Caco-2 (cell line): ENCODE measurements at places on chromosomes 11 and 22. TPM values are rescaled to one million over a fixed set of nuclear protein-coding genes. Genes with fewer than 3 reads are reported as not detected.
A peak's percentile ranks its signal among the peaks of the same experiment; 100 is the strongest.

Gene RIMBP3B
- total RNA-seq: not detected in 2 replicates

GRCh38 chr11:43376594-43376993 lies 17.9 kb downstream of the TTC17 start:
- no peaks in the 10 kb centered on the region for H3K36me3 ChIP-seq
- DNase-seq: no peak
- H3K4me1 ChIP-seq: peaks cover 5% of the 10 kb centered on the region; the same call in 1 of the 2 replicates
- peak overlapping the region; percentile 22 for H3K27ac ChIP-seq

DNA sequence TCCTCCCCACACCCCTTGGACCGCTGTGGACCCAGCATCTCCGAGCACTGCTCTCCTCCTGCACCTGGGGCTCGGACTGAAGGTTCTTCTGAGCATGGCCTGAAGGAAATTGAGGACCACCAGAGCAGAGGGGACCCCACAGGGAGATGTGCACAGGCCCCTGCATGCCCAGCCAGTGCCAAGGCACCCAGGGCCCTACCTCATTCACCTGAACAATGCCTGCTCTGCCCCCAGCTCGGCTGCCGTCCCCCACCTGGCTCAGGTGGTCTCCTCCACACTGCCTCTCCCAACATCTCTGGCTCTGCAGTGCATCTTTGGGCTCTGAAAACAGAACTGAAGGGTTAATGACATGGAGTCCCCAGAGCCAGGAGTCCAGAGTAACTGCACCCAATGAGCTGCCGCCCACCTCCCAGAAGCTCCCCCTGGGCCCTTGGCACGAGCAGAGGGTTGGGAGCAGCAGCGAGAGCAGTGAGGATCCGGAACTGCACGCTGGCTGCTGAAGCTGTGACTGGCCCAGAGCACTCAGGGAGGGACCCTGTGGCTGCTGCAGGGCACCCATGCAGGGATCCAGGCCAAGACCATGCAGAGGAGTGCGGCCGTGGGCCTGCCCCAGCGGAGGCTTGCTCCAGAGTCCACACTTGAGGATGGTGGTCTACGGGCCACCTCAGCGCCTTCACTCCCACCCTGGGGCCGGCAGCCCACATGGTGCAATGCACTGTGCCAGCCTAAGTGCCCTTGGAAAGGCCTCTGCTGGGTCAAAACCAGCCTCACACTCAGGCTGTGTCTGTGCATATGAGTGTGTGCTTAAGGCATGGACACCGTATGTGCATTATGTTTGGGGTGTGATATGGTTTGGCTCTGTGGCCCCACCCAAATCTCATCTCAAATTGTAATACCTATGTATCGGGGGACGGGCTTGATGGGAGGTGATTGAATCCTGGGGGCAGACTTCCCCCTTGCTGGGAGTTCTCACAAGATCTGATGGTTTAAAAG lies 686.1 kb downstream of the TBC1D22A start:
- no peaks in the 10 kb centered on the region for H3K36me3 ChIP-seq
- no peak overlapping the region for H3K27ac ChIP-seq

Gene OR52E8
- not detected in 2 replicates for total RNA-seq

Gene MS4A8
- total RNA-seq: not detected in 2 replicates

DNA sequence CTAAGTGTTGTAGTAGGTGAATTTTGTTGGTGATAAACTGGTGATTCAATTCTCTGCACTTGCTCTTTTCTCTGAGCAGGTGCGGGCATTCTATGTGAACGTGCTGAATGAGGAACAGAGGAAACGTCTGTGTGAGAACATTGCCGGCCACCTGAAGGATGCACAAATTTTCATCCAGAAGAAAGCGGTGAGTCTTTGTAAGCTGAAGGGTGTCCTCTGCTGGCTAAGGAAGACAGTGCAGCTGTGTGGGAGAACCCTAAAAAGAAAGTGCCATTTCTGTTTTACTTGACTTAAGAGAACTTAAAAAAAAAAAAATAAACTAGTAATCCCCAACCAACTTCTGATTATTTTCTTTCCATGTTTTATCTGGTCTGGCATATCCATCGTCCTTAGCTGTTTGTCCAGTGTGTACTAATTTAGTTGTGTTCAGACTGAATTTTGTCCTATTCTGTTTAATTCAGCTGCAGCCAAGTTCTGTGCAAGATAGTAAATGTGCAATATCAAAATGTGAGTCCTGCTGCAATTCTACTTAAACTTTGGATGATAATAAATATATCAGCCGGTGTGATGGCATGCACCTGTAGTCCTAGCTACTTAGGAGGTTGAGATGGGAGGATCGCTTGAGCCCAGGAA lies 29.6 kb downstream of the CAT start:
- peak; percentile 53 for DNase-seq
- no peak overlapping the region for H3K27ac ChIP-seq
- no peak overlapping the region for H3K4me3 ChIP-seq
- H3K36me3 ChIP-seq: no peaks in the 10 kb centered on the region; the same call in none of the 2 replicates
- H3K4me1 ChIP-seq: no peaks in the 10 kb centered on the region
- no peaks in the 10 kb centered on the region for H3K27me3 ChIP-seq

Gene CHRNA10
- 3.6 and 3.9 TPM in 2 replicates for total RNA-seq

DNA sequence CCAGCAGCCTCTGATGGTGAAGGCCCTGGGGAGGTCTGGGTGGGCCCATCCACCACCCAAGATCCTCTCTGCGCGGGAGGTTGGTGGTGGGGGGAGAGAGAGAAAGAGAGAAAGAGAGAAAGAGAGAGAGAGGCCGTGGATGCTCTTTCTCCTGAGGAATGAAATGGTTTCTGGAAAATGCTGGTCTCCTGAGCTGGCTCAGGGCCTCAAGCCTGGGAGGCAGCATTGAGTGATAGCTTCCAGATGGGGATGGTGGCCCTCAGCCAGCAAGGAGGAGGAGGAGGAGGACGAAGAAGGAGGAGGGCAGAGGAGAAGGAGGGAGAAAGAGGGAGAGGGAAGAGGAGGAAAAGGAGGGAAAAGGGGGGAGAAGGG lies 4.6 kb downstream of the TSPAN32 start:
- no peaks in the 10 kb centered on the region for H3K27me3 ChIP-seq
- H3K27ac ChIP-seq: no peak overlapping the region

GRCh38 chr11:61637277-61637676 lies 42.9 kb upstream of the DAGLA start:
- no peak overlapping the region for H3K4me3 ChIP-seq
- DNase-seq: no peak
- no peaks in the 10 kb centered on the region for H3K27me3 ChIP-seq
- no peak overlapping the region for H3K27ac ChIP-seq

- no peaks in the 10 kb centered on the region for H3K27me3 ChIP-seq
- H3K27ac ChIP-seq: peak overlapping the region; percentile 87
- peak; percentile 77 for DNase-seq
- no peaks in the 10 kb centered on the region for H3K36me3 ChIP-seq
- peak overlapping the region; percentile 62 for H3K4me3 ChIP-seq
- H3K4me1 ChIP-seq: peaks cover 30% of the 10 kb centered on the region
These were observed 450 bp downstream of the ZBTB44 start for GRCh38 chr11:130314184-130314749.

GRCh38 chr11:33172996-33173395 lies 11.7 kb upstream of the CSTF3 start:
- peak; percentile 64 for DNase-seq
- H3K4me1 ChIP-seq: peaks cover 30% of the 10 kb centered on the region
- no peak overlapping the region for H3K4me3 ChIP-seq
- no peaks in the 10 kb centered on the region for H3K36me3 ChIP-seq
- no peaks in the 10 kb centered on the region for H3K27me3 ChIP-seq
- peak overlapping the region; percentile 10 for H3K27ac ChIP-seq

- H3K27ac ChIP-seq: no peak overlapping the region
- no peaks in the 10 kb centered on the region for H3K27me3 ChIP-seq
These were observed 192.0 kb downstream of the GRIK4 start for GRCh38 chr11:120703358-120704152.

Gene TOB2
- 49.0 and 52.5 TPM in 2 replicates for total RNA-seq

GRCh38 chr22:40120848-40121247 lies 56.9 kb upstream of the TNRC6B start:
- no peaks in the 10 kb centered on the region for H3K36me3 ChIP-seq
- no peak overlapping the region for H3K4me3 ChIP-seq
- H3K27ac ChIP-seq: no peak overlapping the region
- DNase-seq: no peak
- H3K27me3 ChIP-seq: no peaks in the 10 kb centered on the region

Gene MUC2
- total RNA-seq: 0.05 and 0.35 TPM in 2 replicates

Gene SEC14L6
- 0.14 TPM in 1 of 2 replicates, not detected in the other for total RNA-seq

Gene NADSYN1
- 91.3 and 101 TPM in 2 replicates for total RNA-seq

DNA sequence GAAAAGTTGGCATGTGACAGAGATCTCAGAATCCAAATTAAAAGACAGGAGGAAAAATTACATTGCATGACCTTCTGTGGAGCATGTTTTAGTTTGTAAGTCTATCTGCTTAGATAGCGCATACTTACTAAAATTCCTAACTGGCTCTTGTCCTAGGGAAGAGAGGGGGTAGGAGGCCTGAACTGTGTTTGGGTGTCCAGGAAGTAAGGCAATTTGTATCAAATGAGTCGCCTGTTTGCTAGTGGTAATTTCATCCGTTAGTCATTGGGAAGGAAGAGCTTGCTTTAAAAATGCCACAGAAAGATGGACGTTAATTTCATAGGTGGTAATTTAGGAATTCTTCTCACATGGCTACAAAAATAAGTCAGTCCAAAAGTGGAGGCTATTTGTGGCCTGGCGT lies 18.5 kb downstream of the GRK3 start:
- no peak overlapping the region for H3K27ac ChIP-seq
- no peaks in the 10 kb centered on the region for H3K4me1 ChIP-seq
- H3K4me3 ChIP-seq: no peak overlapping the region
- no peak for DNase-seq
- H3K27me3 ChIP-seq: no peaks in the 10 kb centered on the region

- no peaks in the 10 kb centered on the region for H3K36me3 ChIP-seq
- H3K27me3 ChIP-seq: no peaks in the 10 kb centered on the region
- DNase-seq: no peak
- no peak overlapping the region for H3K27ac ChIP-seq
- H3K4me1 ChIP-seq: peaks cover 17% of the 10 kb centered on the region
These were observed 12.9 kb upstream of the PPP2R1B start for GRCh38 chr11:111779118-111779517.
